ENCODE measurements at places on chromosomes 1 and 21. TPM values are rescaled to one million over a fixed set of nuclear protein-coding genes. Genes with fewer than 3 reads are reported as not detected.
A peak's percentile ranks its signal among the peaks of the same experiment; 100 is the strongest.

Gene SLAMF7
- total RNA-seq, result 9.2 TPM

GRCh38 chr1:224696021-224696420 lies 79.9 kb downstream of the CNIH3 start:
- H3K4me3 ChIP-seq, result no peak overlapping the region
- DNase-seq, result no peak
- H3K4me1 ChIP-seq, result no peaks in the 10 kb centered on the region
- H3K36me3 ChIP-seq, result no peaks in the 10 kb centered on the region
- no peaks in the 10 kb centered on the region for H3K27me3 ChIP-seq
- H3K27ac ChIP-seq, result no peak overlapping the region

DNA sequence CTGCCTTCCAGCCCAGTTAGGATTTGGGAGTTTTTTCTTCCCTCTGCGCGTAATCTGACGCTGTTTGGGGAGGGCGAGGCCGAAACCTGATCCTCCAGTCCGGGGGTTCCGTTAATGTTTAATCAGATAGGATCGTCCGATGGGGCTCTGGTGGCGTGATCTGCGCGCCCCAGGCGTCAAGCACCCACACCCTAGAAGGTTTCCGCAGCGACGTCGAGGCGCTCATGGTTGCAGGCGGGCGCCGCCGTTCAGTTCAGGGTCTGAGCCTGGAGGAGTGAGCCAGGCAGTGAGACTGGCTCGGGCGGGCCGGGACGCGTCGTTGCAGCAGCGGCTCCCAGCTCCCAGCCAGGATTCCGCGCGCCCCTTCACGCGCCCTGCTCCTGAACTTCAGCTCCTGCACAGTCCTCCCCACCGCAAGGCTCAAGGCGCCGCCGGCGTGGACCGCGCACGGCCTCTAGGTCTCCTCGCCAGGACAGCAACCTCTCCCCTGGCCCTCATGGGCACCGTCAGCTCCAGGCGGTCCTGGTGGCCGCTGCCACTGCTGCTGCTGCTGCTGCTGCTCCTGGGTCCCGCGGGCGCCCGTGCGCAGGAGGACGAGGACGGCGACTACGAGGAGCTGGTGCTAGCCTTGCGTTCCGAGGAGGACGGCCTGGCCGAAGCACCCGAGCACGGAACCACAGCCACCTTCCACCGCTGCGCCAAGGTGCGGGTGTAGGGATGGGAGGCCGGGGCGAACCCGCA lies at the start of gene PCSK9:
Gene PCSK9, plus strand, starts transcription at position 207 of the 741 bp plus-strand sequence. Its CDS starts 290 bp downstream, at position 497.
- H3K27me3 ChIP-seq, result peaks cover 38% of the 10 kb centered on the region
- peak; percentile 83 for DNase-seq
- H3K36me3 ChIP-seq, result no peaks in the 10 kb centered on the region
- H3K27ac ChIP-seq, result peak within 1 kb of the TSS; percentile 47

DNA sequence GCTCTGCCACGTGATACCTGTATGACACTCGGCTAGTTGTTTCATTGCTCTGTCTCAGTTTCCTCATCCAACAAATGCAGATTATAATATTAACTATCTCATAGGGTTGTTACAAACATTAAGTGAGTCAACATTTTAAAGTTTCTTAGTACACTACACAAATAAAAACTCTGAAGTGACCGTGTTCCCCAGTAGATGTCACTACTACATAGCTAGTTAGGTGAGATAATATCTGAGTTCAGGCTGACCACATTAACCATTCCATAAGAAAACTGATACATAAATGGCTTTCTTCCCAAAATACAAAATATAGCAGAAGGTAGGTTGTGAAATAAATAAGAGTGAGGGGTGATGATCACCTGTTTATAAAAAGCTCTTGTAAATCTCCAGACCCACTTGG lies 214.1 kb downstream of the NUF2 start:
- no peaks in the 10 kb centered on the region for H3K4me1 ChIP-seq
- H3K36me3 ChIP-seq, result no peaks in the 10 kb centered on the region
- no peak overlapping the region for H3K27ac ChIP-seq
- no peak overlapping the region for H3K4me3 ChIP-seq
- no peak for DNase-seq

Data from upper lobe of right lung (tissue), 1 donor.